D721Med (cell line): ENCODE measurements at places on chromosomes 6 and 20.

DNA sequence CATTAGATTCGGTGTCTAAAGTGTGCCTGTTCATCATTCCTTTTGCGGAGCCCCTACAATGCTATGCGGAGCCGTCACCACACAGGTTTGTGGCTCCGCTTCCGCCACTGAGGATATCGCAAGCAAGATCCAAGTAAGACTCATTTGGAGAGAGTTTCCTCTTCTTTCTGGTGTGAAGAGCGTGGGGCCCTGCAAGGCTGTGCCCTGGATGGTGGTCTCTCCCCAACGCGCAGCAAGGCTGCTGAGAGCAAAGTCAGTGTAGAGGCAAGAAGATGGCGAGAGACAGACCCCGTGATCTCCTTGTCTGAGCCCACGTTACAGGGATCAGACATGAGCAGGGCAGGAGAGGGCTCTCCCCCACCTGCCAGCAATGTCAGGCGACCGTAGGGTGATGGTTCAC is 96.3 kb upstream of the AFDN start:
- no peak for DNase-seq

- no peak for DNase-seq
These were observed 132.0 kb upstream of the CARMIL1 start for GRCh38 chr6:25147223-25147622.

DNA sequence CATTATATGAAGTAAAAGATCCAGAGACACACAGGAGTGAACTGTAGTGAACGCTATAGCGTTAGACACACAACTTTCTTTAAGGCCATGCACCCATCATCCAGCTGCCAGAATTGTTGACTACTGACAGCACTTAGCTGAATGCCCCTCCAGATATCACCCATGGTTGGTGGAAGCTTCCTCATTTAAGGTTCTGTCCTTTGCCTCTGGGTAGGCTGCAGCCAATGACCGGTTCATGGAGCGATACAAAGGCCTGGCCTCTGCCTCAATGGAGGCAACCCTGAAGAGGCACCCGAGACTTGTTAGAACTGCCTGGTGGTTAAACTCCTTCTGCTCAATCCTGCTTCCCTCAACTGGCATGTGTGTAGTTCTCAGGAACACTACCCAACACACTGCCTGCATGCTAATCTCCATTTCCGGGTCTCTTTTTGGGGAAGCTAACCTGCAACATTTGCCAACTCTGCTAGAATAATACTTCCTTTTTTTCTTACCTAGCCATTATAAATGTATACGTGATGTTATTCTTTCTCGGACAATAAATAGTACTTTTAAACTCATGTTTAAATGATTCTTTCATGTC is 49.8 kb upstream of the THEMIS start:
- no peak for DNase-seq

DNA sequence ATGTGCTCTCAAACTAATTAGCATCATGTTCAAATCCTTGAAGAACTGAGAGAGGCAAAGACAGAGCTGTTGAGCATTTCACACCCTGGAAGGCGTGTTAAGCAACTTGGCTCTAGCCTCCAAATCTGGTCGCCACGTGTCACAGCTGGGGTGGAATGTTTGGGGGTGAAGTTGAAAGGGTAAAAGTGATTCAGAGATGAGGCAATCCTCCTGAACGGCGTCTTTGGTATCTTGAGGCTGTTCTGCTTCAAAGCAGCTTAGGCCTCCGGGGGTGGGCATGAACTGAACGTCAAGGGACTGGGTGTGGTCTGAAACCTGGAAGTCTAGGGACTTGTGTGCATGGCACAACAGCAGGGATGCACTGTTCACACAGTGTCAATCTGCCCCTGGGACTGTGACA is 62.3 kb downstream of the TRAM2 start:
- no peak for DNase-seq

GRCh38 chr6:125913864-125914351 is 42.7 kb upstream of the HINT3 start:
- no peak for DNase-seq

- DNase-seq = no peak
These were observed 147.0 kb upstream of the STXBP5 start for GRCh38 chr6:147057188-147057587.

DNA sequence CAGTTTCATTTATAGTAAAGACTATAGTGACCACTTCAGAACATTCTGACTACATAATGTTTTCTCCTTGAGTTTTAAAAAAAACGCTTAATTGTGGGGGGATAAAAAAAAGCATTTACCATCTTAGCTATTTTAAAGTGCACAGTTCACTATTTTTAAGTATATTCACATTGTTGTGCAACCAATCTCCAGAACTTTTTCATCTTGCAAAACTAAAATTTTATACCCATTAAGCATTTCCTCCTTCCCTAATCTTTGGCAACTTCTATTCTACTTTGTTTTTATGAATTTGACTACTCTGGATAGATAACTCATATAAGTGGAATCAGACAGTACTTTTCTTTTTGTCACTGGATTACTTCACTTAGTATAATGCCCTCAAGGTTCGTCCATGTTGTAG is 62.3 kb downstream of the FKBP5 start:
- DNase-seq = no peak

- no peak for DNase-seq
These were observed 19.7 kb upstream of the SGK2 start for GRCh38 chr20:43538878-43539700.

- DNase-seq = no peak
These were observed 80.9 kb downstream of the DNAH8 start for GRCh38 chr6:38796006-38796405.

- DNase-seq = no peak
These were observed 281.8 kb downstream of the NRN1 start for GRCh38 chr6:5724911-5725310.

DNA sequence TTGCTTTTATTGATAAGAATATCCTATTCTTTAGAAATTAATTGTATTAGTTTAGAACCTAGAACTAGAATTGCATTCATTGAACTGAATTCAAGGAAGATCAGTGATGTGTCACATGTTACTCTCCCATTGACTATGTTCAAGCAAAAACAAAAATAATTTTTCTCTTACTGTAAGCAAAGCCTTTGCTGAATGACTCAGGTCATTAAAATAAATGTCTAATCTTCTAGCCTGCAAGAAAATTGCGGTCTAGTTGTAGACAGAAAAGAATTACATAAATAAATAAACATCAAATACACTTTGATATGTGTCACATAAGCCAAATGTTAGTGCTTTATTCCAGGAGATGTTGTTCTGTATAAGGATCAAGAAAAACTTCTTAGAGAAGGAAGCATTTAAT is 387.9 kb downstream of the ADGRB3 start:
- DNase-seq = no peak

DNA sequence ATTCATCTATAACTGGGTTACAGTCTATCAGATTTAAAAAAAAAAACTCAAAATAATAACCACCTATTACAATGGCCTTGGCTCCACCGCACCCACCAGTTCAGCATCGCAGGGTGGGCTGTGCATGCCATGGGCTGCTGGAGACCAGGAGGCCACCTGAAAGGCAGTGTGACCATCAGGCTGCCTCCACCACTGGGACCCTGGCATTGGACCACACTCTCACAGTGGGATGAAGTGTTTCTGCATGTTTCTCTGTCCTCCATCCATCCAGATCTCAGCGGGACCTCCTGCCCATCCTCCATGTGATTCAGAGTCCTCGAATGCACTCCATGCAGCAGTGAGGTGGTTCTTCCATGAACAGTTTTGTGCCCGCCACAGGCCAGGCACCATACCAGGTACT is 206.1 kb upstream of the CST7 start:
- DNase-seq = no peak

- DNase-seq = no peak
These were observed 69.1 kb upstream of the TOP1 start for GRCh38 chr20:40959325-40960092.

DNA sequence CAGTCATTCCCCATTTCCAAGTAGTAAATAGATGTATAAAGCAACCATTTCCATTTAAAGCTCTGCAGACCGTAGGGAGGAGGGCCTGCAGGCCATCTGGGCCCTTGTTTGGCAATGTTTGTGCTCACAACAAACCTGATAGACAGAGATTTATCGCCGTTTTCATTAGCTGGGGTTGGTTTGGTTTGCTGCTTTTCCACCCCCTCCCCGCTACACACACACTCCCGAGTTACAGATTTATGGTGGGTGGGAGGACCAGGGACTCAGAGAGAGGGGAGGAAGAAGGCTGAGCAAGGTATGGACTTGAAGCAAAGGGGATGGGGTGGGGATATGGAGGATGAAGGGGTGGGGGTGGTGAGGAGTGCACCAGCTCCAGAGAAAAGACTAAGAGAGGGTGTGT is 36.6 kb upstream of the FOXP4 start:
- DNase-seq = no peak

DNA sequence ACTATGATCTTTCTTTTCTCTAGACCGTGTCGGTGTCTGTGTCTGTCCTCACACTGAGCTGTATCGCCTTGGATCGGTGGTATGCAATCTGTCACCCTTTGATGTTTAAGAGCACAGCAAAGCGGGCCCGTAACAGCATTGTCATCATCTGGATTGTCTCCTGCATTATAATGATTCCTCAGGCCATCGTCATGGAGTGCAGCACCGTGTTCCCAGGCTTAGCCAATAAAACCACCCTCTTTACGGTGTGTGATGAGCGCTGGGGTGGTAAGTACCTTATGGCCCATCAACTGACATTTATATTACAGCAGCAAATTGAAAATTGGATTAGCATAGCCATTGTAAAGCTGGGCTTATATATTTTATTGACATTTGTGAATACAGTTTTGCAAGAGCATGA is 72.2 kb upstream of the GFRAL start:
- DNase-seq = no peak

DNA sequence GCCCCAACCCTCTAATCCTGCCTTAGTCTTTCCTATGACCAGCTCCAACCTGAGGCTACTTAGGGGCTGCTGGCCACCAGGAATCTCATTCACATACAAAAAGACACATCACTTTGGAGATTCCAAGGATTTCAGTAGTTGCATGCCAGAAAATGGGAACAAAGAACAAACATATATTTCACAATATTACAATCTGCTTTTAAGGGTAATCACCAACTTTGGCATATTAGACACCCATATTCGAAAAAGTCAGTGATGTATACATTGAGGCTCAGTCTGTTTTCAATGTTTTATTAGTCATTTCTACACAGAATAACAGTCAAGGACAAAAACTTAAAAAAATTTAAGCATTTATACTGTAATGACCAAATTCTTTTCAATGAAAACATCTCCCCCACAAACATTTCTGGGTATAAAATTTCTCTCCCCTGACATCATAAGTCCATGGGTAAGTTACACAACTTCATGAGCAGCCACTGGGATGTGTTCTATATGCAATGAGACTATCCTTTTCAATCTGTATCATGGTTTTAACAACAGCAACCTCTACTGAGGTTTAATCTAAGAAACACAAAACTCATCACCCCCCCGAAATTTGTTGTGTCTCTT is 103.5 kb downstream of the MAP7 start:
- DNase-seq = no peak

- DNase-seq = no peak
These were observed 46.7 kb downstream of the RNF217 start for GRCh38 chr6:125008957-125009356.

DNA sequence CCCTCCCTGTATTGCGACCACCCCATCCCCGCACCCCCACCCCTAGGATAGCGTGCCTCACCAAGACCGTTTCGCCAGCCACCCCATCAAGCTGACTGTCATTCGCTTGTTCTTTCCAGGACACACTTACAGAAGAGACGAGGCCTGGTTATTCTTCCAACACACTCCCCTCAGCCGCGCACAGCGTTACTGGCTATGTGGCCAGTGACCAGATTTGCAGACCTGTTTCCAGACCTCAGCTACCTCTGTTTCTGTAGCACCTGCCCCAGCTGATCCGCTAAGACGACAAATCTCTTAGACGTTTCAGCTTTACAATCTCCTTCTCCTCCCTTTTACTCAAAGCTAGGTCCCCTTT is 26.1 kb downstream of the HLA-F start:
- DNase-seq = no peak

- DNase-seq = no peak
These were observed 56.6 kb downstream of the HLA-G start for GRCh38 chr6:29884261-29884660.

GRCh38 chr20:23407781-23408464 is 13.4 kb downstream of the NAPB start:
- no peak for DNase-seq

GRCh38 chr20:46458866-46459750 is 52.7 kb upstream of the ELMO2 start:
- DNase-seq = peak; percentile 60

GRCh38 chr20:17620371-17621228 is 50.7 kb downstream of the DSTN start:
- DNase-seq = no peak

- no peak for DNase-seq
These were observed 230.3 kb upstream of the ECI2 start for GRCh38 chr6:4365686-4366085.
